ENCODE measurements at places on chromosomes 2 and 18. TPM values are rescaled to one million over a fixed set of nuclear protein-coding genes. Genes with fewer than 3 reads are reported as not detected.

DNA sequence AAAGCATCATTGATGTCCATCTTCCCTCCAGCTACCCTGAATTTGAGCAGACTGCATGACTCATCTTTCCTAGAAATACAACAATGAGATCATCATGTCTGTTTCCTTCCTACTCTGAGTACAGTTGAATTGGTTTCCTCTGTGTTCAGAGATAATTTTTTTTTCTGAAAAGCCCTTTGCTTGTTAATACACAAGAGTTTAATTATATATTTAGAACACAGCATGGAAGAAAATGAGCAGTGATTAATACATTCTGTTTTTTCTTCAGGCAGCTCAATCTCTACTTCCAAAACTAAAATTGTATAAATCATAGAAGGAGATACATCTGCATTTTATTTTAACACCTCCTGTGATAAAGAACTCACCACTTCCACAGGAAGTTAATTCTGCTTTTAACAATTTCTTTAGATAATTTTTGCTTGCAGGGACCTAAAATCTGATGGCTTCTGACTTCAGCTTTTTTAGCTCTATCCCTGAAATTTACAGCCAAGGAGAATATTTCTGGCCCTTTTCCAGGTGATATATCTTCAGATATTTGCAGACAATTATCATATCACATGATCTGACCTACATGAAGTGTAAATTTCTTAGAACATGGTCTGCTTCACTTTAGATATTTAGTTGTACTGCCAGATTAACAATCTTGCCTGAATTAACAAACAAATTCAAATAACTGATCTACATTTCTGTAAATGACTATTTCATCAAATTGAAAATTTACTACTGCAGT, 249.0 kb downstream of the TRIB2 start:
- DNase-seq, result no peak
- H3K4me1 ChIP-seq, result peaks cover 10% of the 10 kb centered on the region
- no peak overlapping the region for H3K27ac ChIP-seq
- no peaks in the 10 kb centered on the region for H3K36me3 ChIP-seq
- peaks cover 3% of the 10 kb centered on the region for H3K27me3 ChIP-seq

DNA sequence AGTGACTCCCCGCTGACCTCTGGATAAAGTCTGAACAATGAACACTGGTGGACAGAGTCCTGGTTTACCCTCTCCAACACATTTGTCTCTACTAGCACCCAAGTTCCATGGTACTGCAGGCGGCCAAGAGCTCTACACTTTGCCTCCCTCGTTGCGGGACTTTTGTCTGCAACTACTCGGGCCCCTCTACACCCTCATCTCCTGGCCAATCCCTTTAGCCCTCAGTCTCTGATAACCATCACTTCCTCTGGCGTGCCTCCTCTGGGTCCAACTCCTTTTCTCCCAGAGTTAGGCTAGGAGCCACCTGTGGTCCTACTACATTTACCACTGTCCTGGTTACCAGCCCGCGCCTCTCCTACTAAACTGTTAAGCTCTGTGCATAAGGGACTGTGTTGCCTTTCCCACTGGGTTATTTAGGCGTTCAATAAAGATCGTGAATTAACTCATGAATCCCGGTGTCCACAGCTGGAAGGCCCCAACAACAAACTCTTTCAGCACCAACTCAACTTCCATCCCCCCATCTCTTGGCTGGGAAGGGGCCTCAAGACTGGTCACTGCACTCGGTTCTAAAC, 757 bp downstream of the HDHD2 start:
- H3K4me1 ChIP-seq, result peaks cover 22% of the 10 kb centered on the region
- no peak for DNase-seq
- no peaks in the 10 kb centered on the region for H3K27me3 ChIP-seq
- peak overlapping the region; percentile 89 for H3K27ac ChIP-seq
- H3K36me3 ChIP-seq, result peaks cover 17% of the 10 kb centered on the region

The HS1BP3 gene
- 38.2 TPM for total RNA-seq

The PRSS56 gene
- total RNA-seq, result not detected

DNA sequence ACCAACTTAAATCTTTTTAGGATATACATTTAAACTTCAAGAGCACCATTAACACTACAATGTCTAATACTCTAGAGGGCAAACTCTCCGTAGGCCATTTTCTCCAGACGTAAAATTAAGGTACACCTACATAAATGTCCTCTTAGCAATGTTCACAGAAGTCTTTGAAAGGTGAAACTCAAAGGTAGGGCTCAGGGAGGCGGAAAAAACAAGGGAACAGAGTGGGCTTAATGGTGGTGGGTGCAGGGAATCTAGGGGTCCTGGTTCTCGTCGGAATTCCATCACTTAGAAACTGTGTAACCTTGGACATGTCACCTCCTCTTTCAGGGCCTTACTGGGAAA, 668 bp downstream of the NFU1 start:
- no peaks in the 10 kb centered on the region for H3K27me3 ChIP-seq
- H3K4me1 ChIP-seq, result peaks cover 26% of the 10 kb centered on the region
- H3K27ac ChIP-seq, result peak overlapping the region; percentile 99
- no peaks in the 10 kb centered on the region for H3K36me3 ChIP-seq

DNA sequence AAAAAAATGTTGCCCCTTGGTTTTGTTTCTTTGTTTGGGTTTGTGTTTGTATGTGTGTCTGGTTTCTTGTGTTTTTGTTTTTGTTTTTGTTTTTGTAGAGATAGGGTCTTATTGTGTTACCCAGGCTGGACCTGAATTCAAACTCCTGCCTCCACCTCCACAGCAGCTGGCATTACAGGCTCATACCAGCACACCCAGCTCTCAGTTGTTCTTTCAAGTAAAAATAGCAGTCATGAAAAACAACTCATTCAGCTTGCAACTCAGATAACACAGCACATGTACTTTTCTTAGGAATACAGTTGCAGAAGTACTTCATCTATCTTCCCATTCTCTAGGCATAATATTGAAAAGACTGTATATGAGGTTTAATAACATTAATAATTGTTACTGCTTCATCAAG, 37.0 kb downstream of the ZC3H8 start:
- H3K4me1 ChIP-seq, result no peaks in the 10 kb centered on the region
- H3K27me3 ChIP-seq, result no peaks in the 10 kb centered on the region
- no peak overlapping the region for H3K4me3 ChIP-seq
- no peak for DNase-seq

DNA sequence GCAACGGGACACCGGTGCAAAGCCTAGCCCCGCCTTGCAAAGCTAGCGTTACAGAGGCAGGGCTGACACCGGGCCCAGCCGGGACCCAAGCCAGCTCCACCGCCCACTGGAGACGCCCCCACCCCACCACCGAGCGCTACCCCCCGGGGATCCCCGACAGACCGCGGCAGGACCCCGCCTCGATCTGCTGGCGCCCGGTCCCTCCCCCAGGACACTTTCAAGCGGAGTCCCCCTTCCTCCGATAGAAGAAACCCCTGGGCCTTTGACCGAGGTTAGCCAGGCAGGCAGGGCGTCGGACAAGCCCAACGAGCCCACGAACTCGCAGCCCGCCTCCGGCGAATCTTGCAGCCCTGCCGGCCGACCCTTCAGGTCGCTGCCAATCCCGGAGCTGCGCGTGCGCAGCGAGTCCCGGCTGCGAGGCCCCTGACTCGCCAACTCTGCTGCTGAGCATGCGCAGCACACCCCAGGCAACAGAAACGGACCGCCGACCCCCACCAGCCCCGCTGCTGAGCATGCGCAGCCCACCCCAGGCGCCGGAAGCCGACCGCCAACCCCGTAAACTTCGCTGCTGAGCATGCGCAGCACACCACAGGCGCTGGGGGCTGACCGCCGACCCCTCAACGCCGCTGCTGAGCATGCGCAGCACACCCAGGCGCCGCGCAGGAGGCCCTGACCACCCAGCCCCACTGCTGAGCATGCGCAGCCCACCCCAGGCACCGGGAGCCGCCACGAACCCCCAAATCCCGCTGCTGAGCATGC, 656 bp downstream of the ADI1 start:
- H3K4me3 ChIP-seq, result peak overlapping the region; percentile 81
- peak; percentile 98 for DNase-seq
- H3K27ac ChIP-seq, result peak overlapping the region; percentile 98
- H3K36me3 ChIP-seq, result peaks cover 8% of the 10 kb centered on the region

GRCh38 chr18:74257083-74257482, 34.7 kb downstream of the CYB5A start:
- H3K27me3 ChIP-seq, result no peaks in the 10 kb centered on the region
- H3K4me3 ChIP-seq, result no peak overlapping the region
- H3K36me3 ChIP-seq, result peaks cover 36% of the 10 kb centered on the region
- peaks cover 6% of the 10 kb centered on the region for H3K4me1 ChIP-seq
- no peak overlapping the region for H3K27ac ChIP-seq
- DNase-seq, result no peak

The TMEM198 gene
- 1.9 TPM for total RNA-seq

DNA sequence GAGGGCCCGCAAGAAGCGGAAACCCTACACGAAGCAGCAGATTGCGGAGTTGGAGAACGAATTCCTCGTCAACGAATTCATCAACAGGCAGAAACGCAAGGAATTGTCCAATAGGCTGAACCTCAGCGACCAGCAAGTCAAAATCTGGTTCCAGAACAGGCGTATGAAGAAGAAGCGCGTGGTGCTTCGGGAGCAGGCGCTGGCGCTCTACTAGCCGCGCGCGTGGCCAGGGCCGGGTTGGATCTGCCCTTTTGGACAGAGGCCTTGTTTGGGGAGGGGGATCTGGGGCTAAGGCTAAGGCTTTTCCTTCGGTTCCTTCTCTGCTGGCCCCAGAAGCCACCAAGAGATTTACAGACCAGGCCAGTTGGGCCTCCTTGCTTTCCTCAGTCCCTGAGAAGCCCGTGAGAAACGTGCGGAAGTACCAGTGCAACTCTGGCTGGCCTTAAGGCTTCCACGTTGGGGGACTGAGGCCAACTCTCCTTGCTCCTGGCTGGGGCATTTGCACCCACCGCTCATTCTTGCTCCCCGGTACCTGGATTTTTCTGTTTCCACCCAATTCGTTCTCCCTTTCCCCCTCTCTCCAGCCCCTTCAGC, 1.0 kb downstream of the HOXD12 start:
- peak; percentile 52 for DNase-seq
- H3K4me1 ChIP-seq, result peaks cover 54% of the 10 kb centered on the region
- H3K4me3 ChIP-seq, result no peak overlapping the region
- peaks cover 100% of the 10 kb centered on the region for H3K27me3 ChIP-seq

DNA sequence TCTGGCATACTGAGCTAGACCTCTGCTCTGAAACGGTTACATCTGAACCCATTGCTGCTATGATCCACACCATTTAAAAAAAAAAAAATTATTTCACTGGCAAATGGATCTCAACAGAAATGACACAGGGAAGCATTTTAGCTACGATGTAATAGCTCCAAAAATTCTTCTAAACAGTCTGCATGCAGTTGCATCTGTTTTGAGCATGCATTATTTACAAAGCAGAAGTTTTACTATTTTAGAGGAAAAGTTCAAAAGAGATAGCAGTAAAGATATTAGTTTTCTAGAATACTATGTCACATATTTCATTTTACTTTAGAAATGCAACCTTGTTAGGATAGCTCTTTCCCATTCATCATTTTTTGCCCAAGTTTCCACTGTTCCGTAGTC, 265.7 kb downstream of the MEIS1 start:
- no peaks in the 10 kb centered on the region for H3K4me1 ChIP-seq
- H3K4me3 ChIP-seq, result no peak overlapping the region
- no peak for DNase-seq
- no peak overlapping the region for H3K27ac ChIP-seq
- no peaks in the 10 kb centered on the region for H3K36me3 ChIP-seq

DNA sequence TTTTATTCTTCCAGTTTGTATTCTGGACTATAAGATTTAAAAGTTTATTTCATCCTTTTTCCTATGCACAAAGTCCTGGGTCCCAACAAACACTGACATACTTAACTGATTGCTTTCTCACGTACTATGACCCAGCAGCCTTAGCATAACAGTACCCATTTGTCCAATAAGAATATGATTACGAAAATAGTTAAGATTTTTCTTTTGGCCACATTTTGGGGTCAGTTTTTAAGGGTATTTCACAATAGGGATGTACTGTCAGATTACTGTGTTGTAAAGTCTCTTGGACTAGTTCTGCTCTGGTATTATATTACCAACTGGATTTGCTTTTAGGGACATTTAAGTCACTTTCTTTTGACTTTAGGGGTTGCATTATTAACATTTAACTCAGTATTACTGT, 46.1 kb downstream of the TTC39C start:
- DNase-seq, result no peak
- no peaks in the 10 kb centered on the region for H3K27me3 ChIP-seq
- no peaks in the 10 kb centered on the region for H3K36me3 ChIP-seq

DNA sequence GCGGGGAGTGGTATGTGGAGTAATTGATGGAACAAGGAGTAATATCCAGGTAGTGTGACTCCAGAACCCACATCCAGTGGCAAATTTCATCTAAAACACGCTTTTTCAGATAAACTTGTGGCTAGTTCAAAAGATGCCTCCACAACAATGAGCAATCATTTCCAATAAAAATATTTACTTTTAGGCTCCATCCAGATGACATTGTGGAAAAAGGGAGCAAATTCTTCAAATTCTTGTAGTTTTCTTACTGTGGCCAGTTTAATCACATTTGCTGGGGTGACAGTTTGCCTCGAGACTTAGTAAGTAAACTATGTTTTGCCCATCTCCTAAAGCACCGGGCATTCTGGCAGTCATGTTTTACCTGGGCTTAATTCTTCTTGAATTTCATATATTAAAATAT, 243.6 kb downstream of the IRS1 start:
- no peaks in the 10 kb centered on the region for H3K27me3 ChIP-seq
- no peak overlapping the region for H3K4me3 ChIP-seq
- H3K4me1 ChIP-seq, result peaks cover under 1% of the 10 kb centered on the region
- H3K27ac ChIP-seq, result no peak overlapping the region
- no peaks in the 10 kb centered on the region for H3K36me3 ChIP-seq
- no peak for DNase-seq
